ENCODE measurements at places on chromosomes 13 and 19.

GRCh38 chr13:112531263-112531794 lies 56.6 kb downstream of the TUBGCP3 start:
- DNase-seq: no peak

GRCh38 chr13:49584771-49585182 lies 581 bp downstream of the RCBTB1 start:
- no peak for DNase-seq

GRCh38 chr19:45098521-45099466 lies 5.8 kb downstream of the PPP1R37 start:
- peak; percentile 55 for DNase-seq

DNA sequence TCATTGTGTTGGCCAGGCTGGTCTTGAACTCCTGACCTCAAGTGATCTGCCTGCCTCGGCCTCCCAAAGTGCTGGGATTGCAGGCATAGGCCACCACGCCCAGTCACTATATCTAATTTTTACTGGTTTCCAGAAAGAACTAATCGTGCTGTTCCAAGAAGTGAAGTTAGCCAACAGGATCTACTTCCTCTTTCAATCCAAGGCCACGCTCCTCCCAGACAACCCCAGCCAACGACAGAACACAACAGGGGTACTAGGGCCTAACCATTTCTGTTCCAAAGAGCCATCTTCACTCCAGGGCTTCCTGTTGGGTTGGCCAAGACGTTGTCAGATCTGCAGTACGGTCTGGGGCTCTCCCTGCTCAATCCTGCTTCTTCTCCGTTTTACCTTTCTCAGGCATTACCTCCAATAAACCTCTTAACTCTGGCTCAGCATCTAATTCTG lies 7.0 kb upstream of the LSM14A start:
- no peak for DNase-seq

DNA sequence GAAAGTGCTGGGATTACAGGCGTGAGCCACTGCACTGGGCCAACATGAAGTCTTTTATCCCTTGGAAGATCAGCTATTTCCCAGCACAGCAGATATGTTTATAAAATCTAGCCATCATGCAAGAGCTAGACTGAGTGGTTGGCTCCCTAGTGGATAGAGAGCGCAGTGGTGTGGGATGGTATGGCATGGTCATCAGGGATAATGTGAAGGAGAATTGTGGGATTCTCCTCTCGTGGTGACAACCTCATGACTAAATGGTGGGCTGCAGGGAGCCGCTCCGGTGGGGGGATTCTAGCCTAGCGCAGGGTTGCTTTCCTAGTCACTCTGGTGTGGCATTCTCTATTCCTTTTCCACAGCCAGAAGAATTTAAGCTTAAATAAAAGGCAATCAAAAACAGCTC lies 43.3 kb upstream of the GPI start:
- DNase-seq: no peak

- no peak for DNase-seq
These were observed 35.6 kb upstream of the PEPD start for GRCh38 chr19:33557196-33557595.

- DNase-seq: no peak
These were observed 4.3 kb downstream of the CALM3 start for GRCh38 chr19:46605356-46605821.

GRCh38 chr13:58587183-58587582 lies 955.6 kb downstream of the PCDH17 start:
- no peak for DNase-seq

DNA sequence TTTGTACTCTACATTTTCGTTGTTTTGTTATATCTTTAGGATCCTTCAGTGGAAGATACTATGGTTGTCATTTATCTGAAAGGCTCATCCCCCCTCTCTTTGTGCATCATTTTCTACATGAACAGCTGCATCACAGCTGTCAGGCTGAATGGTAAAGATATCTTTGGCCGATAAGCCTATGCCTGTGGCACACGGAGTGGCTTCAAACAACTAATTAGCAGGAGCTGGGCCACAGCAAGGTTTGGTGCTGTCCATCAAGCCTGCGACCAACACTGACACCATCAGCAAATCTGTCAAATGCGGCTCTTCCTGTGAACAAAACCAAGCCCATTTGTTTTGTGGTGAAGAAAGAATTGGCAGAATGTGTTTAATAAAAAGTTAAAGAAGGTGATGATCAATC lies 334.4 kb downstream of the PCDH9 start:
- DNase-seq: no peak

- DNase-seq: no peak
These were observed 50.7 kb upstream of the GPR183 start for GRCh38 chr13:99357941-99358340.

DNA sequence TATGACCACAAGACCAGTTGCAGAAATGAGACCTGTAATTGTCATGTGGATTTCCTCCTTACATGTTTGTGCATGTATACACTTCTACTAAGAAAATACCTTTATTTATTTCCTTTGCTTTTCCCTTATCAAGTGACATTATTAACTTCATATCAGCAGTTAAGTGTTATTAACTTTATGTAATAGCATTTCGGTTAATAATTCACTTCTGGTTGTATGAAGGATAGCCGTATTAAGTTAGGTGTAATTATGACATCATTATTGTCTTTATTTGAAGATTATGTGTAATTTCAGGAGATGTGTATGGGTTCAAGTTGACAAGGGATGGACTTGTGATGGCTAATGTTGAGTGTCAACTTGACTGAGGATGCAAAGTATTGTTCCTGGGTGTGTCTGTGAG lies 881.2 kb upstream of the ATXN8OS start:
- DNase-seq: no peak

- DNase-seq: no peak
These were observed 3.7 kb upstream of the ZNF329 start for GRCh38 chr19:58154287-58154678.

- no peak for DNase-seq
These were observed 13.4 kb downstream of the AKT2 start for GRCh38 chr19:40271706-40272105.

- no peak for DNase-seq
These were observed 1450.5 kb downstream of the EFNB2 start for GRCh38 chr13:105084931-105085330.

DNA sequence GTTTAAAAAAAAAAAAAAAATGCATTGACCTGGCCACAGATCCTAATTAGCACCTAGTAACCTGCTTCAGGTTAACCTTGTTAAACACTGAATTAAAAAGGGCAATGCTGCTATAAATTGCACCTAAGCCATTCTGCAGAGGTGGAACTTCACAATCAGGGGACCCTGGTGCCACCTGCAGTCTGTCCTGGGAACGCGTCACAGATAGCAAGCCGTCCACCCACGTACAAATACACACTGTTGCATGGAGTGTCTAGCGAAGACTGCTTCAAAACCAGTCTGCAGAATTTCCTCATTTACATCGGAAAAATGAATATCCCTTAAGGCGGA lies 169.3 kb downstream of the COL4A1 start:
- no peak for DNase-seq

DNA sequence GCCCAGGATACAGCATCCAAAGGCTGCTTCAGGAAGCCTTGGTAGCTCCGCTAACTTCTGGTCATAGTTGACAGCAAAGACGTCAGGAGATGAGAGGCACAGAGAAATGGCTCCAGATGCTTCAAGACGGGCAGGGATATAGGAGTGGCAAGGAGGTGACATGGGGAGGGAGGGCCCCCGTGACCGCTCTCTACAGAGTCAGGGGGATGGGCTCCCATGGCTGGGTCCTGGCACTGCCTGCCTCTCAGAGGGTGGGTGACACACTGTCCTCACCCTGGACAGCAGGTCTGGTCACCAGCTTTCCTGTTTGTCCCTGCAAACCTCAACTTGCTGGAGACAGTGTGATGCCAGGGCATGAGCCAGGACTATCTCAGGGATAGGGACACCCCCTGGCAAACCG lies 10.3 kb upstream of the ZNF14 start:
- no peak for DNase-seq
